ENCODE measurements at places on chromosomes 3 and 15.
A peak's percentile ranks its signal among the peaks of the same experiment; 100 is the strongest.

DNA sequence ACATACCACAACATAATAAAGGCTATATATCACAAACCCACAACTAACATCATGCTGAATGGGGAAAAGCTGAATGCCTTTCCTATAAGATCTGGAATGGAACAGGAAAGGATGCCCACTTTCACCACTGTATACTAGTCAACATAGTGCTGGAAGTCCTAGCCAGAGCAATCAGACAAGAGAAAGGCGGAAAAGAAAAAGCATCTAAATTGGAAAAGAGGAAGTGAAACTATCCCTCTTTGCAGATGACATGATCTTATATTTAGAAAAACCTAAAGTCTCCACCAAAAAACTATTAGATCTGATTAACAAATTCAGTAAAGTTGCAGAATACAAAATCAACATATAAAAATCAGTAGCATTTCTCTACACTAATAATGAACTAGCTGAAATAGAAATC, 14.6 kb upstream of the PIK3CA start:
- DNase-seq = no peak

GRCh38 chr3:71305231-71306206, 278.0 kb downstream of the FOXP1 start:
- no peak for DNase-seq

DNA sequence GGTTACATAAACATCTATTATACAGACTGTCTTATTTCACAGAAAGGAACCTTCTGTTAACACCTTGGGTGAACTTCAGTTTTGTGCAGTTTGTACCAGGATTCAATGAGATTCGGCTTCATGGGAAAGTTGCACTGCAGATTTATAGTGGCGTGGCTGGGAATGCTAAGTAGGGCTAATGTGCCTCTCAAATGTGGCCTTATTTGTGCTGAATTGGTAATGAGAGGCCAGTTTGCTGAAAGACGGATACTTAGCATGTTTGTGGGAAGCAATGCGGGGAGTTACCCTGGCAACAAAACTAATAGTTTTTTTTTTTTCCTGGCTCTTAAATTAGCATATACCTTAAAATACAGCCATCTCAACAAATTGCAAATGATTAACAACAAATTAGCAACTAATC, 28.6 kb upstream of the CEMIP start:
- DNase-seq = no peak

DNA sequence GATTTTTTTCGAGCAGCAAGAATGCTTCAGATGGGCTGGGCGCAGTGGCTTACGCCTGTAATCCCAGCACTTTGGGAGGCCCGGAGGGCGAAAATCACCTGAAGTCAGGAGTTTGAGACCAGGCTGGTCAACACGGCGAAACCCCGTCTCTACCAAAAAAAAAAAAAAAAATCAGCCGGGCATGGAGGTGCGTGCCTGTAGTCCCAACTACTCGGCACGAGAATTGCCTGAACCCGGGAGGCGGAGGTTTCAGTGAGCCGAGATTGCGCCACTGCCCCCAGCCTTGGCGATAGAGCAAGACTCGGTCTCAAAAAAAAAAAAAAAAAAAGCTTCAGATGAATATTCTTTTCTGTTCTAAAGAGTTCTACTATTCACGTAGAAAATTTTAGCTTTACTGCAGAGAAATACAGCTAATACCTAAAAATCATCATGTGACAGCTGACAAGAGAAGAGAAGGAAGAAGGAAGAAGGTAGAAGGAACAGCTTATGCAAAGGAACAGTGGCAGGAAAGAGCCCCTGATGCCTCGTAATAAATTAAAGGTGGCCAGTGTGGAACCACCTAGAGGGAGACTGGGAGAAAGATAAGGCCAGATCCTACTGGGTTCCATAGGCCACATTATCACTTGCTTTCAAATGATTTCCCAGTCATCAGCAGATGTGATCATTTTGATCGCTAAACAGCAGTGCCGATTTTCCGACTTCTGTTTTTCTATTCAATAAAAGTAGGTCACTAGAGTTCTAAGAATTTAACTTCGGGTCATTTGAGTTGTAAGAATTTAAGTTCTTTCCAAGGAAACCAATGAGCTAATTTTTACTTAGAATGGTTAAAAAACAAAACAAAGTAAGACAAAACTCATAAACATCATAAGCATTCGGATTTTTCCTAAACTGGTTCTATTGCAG, 1.5 kb downstream of the CMTM6 start:
- DNase-seq = no peak

DNA sequence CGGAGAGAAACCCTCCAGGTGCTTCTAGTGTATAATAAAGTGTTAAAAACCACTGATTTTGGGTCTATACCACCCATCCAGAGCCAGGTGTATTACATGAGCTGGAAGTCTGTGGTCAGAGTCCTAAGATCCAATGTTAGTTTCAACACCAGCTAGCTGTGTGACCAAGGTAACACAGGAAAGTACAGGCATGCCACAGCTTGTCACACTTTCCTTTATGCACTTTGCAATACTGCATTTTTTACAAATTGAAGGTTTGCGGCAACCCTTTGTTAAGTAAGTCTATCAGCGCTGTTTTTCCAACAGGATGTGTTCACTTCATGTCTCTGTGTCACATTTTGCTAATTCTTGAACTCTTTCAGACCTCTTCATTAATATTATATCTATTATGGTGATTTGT, 201.3 kb upstream of the PRICKLE2 start:
- DNase-seq = no peak

DNA sequence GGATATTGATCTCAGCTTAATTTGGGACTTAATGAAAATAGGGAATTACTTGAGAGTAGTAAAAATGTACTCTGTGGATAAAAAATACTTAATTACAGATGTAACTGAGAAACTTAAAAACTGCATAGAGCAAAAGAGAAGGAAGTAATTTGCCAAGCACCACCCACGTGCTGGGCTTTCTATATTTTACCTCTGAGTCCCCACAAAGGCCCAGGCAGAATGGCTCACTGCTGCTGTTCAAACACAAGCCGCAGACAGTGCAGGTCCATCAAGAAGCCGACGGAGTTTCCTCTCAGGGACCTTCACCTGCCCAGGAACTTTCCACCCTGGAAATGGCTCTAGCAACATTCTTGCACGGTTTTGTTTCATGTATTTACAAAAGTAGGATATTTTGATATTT, 77.2 kb upstream of the TRPM1 start:
- no peak for DNase-seq

GRCh38 chr3:99534951-99535704, 103.3 kb upstream of the COL8A1 start:
- DNase-seq = peak; percentile 47

- DNase-seq = no peak
Observed at GRCh38 chr3:24943961-24944360, 449.3 kb upstream of the THRB start.

DNA sequence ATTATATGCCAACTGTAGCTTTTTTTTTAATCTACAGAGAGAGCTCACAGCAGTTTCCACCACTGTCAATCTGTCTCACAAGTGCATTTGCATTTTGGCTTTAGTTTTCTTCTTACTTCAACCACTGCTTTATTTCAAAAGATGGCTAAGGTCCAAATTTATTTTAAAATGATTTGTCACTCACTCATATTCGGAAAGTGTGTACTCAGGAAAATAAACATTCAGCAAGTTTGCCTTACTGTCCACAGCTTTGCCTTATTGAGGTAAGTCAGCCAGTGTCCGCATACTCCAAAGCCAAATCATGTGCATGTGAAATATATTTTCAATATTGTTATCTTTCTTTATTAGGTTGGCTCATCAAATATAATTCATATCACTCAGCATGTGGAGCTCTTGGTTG, 240.7 kb upstream of the ARHGEF26 start:
- no peak for DNase-seq
